MM.1S (cell line): ENCODE measurements at places on chromosomes 16 and 17.

- DNase-seq = no peak
Measured at GRCh38 chr17:14461227-14461548, 160.3 kb downstream of the HS3ST3B1 start.

- DNase-seq = no peak
Measured at GRCh38 chr16:3038896-3039295, 2.2 kb upstream of the BICDL2 start.

DNA sequence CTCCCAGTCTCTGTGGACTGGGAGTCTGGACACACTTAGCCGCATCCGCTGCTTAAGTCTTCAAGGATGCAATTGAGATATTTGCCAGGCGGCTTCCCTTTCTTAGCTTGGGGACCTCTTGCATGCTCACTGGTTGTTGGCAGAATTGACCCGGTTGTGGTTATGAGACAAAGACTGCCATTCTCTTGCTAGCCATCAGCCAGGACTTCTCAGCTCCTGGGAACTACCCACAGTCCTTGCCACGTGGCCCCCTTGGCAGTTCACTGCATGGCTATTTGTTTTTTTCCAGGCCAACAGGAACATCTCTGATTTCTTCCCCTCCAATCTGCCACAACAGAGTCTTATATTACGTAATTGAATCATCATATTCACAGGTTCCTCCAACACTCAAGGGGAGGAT lies 25.5 kb downstream of the CACNG4 start:
- DNase-seq = no peak

GRCh38 chr17:58532555-58532951 lies 18.1 kb upstream of the MTMR4 start:
- DNase-seq = no peak

- DNase-seq = no peak
Measured at GRCh38 chr16:50996166-50996829, 154.8 kb downstream of the SALL1 start.

DNA sequence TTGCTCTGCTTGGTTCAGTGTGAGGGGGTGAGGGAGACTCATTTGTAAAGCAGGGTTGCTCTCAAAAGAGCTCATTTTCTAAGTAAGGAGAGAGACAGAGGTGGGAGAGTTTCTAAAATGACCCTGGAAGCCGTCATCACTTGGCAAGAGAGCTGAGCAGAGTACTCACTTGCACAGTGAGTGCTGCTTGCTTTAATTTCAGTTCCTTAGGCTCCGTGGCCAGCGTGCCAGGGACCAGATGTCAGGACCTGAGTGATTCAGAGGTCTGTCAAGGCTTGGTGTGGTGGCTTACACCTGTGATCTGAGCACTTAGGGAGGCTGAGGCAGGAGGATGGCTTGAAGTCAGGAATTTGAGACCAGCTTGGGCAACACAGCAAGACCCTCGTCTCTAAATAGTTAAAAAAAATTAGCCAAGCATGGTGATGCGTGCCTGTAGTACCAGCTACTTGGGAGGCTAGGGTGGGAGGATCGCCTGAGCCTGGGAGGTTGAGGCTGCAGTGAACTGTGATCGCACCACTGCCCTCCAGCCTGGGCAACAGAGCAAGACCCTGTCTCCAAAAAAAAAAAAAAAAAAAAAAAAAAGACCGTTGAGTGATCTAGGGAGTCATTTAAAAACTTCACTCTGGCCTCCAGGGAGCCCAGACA lies 10.7 kb downstream of the ZNF205 start:
- DNase-seq = no peak

DNA sequence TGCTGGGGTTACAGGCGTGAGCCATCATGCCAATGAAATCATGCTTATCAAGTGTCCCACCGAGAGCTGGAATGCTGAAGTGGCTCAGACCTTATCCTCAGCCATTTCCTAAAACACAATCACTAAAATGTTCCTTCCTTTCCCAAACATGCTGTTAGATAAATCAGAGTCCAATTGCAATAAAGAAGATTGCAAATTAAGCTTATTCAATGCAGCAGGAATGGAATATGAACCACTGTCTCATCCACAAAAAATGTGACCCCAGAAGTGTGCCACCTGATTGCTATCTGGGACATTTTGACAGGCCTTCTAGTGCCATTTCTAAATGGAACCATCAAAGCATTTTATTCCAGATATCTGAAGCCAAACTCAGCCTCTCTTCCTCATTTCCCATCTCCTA lies 205.5 kb upstream of the CDH11 start:
- no peak for DNase-seq

DNA sequence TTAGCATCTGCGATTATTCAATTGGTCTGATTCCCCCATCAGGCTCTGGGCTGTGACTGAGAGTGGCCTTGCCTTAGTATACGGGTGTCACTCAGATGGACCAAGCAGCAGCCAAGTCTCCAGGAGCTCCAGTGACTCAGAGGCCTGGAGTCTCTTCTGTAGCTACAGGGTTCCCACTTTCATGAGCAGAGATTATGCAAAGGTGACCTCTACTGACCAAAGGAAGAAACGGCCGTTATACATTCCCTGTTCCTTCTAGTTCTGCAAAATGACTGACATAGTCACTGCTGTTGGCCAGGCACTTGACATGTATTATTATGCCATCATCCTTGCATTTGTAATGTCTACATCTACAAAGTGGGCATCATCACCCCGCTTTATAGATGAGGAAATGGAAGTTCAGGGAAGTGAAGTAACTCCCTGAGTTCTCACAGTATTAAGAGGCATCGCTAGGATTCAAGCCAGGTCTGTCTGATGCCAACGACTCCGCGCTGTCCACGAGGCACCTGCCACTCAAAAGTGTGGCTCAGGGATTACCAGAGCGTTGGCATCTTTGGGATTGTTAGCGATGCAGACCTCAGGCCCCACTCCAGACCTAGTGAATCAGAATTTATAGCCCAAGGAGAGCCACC lies 23.3 kb downstream of the SLC38A7 start:
- peak; percentile 63 for DNase-seq

DNA sequence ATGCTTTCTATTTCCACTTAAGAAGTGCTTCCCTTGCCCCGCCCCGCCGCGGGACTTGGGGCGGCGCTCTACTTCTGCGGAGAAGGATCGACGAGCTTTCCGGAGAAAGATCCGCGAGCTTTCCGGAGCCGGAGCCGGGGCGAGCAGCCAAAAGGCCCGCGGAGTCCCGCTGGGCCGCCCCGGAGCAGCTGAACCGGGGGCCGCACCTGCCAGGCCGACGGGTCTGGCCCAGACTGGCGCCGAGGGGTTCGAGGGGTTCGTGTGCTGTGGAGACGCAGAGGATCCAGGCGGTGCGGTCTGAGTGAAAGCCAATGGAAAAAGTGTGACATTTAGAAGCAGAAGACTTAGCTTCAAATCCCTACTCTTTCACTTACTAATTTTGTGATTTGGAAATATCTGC lies 50.8 kb downstream of the TBC1D26 start:
- DNase-seq = no peak

DNA sequence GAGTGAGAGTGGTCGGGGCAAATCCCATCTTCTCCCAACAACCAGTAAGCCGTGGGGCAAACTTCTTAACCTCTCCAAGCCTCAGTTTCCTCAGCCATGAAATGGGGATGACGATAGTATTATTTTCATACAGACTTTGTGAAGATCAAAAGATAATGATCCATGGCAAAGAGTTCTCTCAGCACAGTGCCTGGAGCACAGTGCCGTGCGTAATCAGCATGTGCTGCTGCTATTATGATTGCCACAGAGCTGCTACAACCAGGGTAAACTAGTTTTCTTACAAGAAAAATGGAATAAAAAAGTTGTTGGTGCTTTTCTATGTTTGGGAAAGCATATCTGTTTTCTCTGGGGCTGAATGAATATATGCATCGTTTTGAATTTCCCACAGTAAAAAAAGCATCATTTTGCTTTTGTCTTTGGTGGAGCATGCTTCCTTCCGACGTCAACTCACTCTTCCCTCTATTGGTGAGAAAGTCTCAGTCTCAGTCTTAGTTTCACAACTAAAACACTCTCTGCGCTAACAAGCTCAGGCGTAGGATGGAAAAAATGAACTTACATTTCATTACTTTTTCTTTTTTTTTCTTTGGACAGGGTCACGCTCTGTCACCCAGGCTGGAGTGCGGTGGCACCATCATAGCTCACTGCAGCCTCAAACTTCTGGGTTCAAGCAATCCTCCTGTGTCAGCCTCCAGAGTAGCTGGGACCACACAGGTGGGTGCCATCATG lies 37.2 kb downstream of the CDK5R1 start:
- DNase-seq = peak; percentile 65

DNA sequence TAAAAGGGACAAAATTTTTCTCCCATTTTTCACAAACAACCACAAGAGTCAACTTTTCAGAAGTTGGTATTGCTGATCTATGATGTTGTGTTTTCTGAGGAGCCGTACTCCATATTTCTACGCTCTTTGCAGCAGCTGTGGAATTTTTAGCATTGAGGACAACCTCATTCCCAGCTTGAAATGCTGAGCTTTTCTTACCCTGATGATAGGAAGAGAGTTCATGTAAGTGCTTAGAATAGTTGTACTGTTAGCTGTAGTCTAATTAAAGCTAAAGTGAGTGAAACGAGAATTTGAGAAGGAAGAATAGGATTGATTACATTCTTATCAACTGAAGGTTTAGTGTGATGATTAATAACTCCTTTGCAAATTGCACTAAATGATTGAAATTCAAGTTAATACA lies 72.3 kb downstream of the NF1 start:
- no peak for DNase-seq

- peak; percentile 88 for DNase-seq
Measured at GRCh38 chr17:3557768-3558583, at the start of gene TRPV3. Gene TRPV3, minus strand, starts transcription at chr17:3557812. Its CDS starts 2,962 bp downstream, at chr17:3554850.

GRCh38 chr16:65120831-65121721 lies 787 bp downstream of the CDH11 start:
- DNase-seq = no peak

- no peak for DNase-seq
Measured at GRCh38 chr16:2280981-2281542, 13.1 kb upstream of the RNPS1 start.

DNA sequence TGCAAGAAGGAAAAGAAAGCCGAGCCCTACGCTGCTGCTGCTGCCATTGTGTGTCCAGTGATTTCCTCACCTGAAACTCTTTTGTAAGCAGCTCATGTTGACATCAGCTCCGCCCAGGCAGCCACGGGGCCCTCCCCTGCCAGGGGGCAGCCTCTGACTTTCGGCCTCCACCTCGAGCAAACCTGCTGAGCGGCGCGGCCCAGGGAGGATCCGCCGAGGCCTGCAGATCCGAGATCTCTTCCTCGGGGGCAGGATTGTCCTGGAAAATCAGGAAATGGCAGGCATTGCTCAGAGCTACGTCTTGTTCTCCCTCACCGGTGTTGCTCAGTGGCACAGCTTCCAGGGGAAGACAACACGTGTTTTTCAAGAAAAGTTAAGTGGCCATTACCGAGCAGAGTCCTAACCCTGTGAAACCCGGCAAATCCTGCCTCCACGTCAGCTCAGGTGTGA lies 35.6 kb upstream of the ZNF750 start:
- no peak for DNase-seq

DNA sequence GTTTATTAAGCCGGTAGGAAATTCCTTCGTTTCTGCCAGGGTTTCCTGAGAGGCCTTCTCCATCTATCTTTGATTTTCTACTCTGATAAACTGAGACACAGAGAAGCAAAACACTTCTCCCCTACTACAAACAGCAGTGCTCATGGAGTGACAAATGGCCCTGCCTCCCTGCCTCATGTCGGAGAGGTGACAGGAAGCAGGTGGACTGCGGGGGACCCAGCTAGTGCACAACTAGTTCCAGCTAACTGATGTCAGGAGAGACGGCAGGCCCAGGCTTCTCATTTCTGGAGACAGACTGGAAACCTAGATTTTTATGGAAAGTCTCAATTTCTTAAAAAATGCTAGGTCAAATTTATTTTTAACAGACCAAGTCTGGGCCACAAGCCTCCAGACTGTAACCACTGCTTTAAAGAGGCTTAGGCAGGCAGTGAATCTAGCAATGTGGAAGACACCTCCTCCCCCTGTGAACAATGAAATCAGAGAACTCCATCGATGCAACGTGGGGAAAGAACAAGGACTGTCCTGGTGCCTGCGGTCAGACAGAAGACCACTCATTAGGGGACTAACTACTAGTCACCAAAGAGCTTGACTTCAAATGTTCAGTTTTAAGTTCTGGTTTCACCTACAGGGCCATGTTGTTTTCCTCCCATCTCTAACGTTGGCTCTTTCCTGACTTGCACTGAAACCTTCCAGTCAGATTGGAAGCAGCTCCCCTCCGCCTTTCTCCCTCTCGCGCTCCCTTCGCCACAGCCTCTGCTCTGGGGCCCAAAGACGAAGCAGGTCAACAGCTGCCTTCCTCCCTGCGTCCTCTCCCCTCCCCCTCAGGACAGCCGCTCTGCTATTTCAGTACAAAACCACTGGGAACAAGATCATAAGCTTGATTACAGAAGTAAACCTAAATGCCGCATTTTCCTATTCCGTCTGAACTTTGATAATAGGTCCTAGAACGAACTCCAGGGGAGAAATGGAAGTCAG lies 17.6 kb downstream of the GTF3C1 start:
- DNase-seq = no peak

DNA sequence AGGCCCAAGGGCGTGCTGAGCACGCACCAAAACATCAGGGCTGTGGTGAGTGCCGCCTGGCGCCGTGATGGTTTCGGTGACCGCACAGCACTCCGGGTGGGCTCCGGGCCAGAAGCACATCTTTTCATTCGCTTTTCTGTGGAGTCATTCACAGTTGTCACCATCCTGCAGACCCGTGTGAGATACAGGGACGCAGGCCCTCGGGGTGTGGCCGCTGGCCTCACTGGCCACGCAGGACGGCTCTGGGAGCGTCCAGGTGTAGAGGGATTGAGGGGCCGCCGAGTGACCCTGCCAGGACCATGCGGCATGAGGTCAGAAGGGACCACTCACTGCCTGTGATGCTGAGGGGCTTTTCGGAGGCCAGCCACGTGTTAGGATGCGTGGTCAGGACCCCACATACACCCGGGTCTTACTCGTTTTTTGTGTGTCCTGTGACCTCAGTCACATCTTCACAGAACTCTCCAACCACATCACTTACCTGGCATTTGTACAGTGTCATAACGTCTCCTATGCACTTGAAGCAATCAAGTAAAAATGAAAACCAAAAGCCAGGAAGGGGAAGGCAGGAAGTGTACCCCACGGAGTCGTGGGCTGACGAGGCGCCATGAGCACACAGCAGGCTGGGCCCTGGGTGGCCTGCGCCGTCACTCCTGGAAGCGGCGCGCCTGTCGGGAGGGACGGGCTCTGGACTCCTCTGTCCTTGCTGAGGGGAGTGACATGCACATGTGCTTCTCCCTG lies 7.8 kb downstream of the ACSF3 start:
- no peak for DNase-seq

- peak; percentile 8 for DNase-seq
Measured at GRCh38 chr17:42675965-42676423, 800 bp downstream of the PLEKHH3 start.
